Psoas muscle (tissue), 8 donors: ENCODE measurements at places on chromosomes 2 and 18.

GRCh38 chr2:121455446-121455845 is 75.2 kb upstream of the RNU4ATAC start:
- H3K27me3 ChIP-seq, result no peaks in the 10 kb centered on the region
- H3K4me1 ChIP-seq, result no peaks in the 10 kb centered on the region
- H3K27ac ChIP-seq, result no peak overlapping the region
- H3K4me3 ChIP-seq, result no peak overlapping the region
- H3K36me3 ChIP-seq, result peaks cover 6% of the 10 kb centered on the region
- no peak for DNase-seq

GRCh38 chr2:127954857-127955256 is 69.1 kb upstream of the AMMECR1L start:
- no peaks in the 10 kb centered on the region for H3K27me3 ChIP-seq
- peaks cover 19% of the 10 kb centered on the region for H3K4me1 ChIP-seq
- H3K27ac ChIP-seq, result no peak overlapping the region
- no peak for DNase-seq

- no peak overlapping the region for H3K4me3 ChIP-seq
- DNase-seq, result no peak
- no peaks in the 10 kb centered on the region for H3K4me1 ChIP-seq
These were observed 199.8 kb downstream of the KCNJ3 start for GRCh38 chr2:154898269-154898668.

DNA sequence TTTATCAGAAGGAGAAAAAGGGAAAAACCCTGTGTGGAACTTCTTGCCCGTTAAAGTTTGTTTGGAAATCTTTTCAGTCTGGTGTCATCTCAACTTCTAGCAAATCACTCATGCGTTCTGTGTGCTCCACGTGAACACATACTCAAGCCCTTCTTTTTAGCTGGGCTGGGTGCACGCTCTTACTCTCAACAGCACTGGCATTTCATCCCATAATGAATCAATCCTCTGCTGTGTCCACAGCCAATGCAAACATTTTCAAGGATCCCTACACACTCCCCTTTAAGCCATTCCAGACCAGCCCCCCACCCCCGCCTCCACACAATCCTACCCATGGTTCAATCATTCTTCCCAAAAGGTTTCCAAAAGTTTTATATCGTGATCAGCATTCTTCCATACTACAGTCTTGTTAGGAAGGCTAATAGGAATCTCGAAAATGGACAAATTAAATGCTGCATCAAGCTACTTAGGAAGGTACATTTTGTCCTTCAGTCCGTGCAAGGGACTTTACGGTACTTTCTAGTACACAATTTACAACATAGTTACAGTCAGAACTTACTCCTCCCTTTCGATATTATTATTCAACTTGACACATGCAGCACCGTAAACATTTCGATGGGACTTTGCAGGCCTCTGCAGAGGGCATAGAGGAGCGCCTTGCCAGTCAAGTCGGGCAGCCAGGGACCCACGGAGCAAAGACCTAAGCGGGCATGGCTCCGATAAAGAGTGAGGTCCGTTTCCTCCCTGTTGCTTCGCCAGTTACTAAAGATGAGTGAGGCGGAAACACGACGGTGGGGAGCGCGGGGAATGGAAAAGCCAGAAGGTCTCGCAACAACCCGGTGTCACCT is 1.4 kb downstream of the PTGR3 start:
- peaks cover 41% of the 10 kb centered on the region for H3K4me1 ChIP-seq
- peak overlapping the region; percentile 99 for H3K27ac ChIP-seq
- H3K27me3 ChIP-seq, result no peaks in the 10 kb centered on the region
- H3K4me3 ChIP-seq, result peak overlapping the region; percentile 87
- no peak for DNase-seq

GRCh38 chr2:101348883-101349282 is 38.4 kb downstream of the CREG2 start:
- H3K27me3 ChIP-seq, result no peaks in the 10 kb centered on the region
- H3K27ac ChIP-seq, result no peak overlapping the region
- H3K4me1 ChIP-seq, result no peaks in the 10 kb centered on the region

DNA sequence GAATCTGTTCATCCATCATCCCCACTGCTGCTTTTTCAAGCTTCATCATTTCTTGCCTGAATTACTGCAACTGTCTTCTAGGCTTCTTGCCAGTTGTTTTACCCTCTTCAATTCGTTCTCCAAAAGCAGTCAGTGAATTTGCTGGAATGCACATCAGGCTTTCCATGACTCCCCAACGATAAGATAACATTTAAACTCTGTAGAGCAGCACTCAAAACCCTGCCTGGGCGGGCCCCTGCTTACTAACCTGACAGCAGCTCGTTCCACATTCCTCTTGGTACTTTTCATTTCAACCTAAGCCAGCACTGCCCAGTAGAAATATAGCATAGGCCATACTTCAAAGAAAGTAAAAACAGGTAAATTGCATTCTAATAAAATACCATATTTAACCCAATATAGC is 342.9 kb downstream of the SUCLG1 start:
- no peak overlapping the region for H3K4me3 ChIP-seq
- H3K36me3 ChIP-seq, result no peaks in the 10 kb centered on the region
- H3K27me3 ChIP-seq, result no peaks in the 10 kb centered on the region
- no peak for DNase-seq
- H3K27ac ChIP-seq, result no peak overlapping the region

GRCh38 chr18:67615876-67616275 is 99.4 kb upstream of the DSEL start:
- H3K27me3 ChIP-seq, result no peaks in the 10 kb centered on the region
- H3K4me1 ChIP-seq, result no peaks in the 10 kb centered on the region
- no peak overlapping the region for H3K4me3 ChIP-seq
- H3K27ac ChIP-seq, result no peak overlapping the region

DNA sequence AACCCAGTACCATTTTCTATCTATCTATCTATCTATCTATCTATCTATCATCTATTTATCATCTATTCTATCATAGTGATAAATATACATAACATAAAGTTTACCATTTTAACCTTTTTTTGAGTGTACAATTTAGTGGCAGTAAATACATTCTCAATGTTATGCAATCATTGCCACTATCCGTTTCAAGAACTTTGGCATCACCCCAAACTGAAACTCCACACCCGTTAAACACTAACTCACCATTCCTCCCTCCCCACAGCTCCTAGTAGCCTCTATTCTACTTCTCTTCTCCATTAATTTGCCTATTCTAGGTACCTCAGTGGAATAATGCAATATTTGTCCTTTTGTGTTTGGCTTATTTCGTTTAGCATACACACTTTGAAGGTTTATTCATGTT is 82.5 kb upstream of the KCNE4 start:
- no peak overlapping the region for H3K4me3 ChIP-seq
- H3K27me3 ChIP-seq, result no peaks in the 10 kb centered on the region
- no peaks in the 10 kb centered on the region for H3K36me3 ChIP-seq
- H3K27ac ChIP-seq, result no peak overlapping the region
- H3K4me1 ChIP-seq, result peaks cover 3% of the 10 kb centered on the region
- DNase-seq, result no peak

DNA sequence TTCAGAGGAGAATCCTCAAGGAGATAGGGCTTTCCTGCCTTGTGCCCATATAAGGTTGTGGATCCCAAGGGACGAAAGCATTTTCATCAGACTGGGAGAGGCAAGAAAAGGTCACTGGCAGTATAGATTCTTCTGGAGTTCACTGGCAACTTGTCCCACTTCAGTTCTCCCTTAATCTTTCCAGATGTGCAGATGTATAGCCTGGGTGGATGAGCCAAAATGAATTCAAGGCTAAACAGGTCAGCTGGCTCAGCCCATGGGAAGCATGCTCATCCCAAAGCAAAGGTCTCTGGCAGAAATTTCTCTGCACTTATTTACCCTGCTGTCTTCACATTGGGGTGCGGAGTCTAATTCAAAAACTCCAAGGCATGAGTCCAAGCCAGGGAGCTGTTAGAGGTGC is 148.9 kb upstream of the TNP1 start:
- H3K36me3 ChIP-seq, result no peaks in the 10 kb centered on the region
- H3K4me1 ChIP-seq, result peaks cover 10% of the 10 kb centered on the region
- no peak overlapping the region for H3K27ac ChIP-seq
- DNase-seq, result no peak
- no peak overlapping the region for H3K4me3 ChIP-seq

DNA sequence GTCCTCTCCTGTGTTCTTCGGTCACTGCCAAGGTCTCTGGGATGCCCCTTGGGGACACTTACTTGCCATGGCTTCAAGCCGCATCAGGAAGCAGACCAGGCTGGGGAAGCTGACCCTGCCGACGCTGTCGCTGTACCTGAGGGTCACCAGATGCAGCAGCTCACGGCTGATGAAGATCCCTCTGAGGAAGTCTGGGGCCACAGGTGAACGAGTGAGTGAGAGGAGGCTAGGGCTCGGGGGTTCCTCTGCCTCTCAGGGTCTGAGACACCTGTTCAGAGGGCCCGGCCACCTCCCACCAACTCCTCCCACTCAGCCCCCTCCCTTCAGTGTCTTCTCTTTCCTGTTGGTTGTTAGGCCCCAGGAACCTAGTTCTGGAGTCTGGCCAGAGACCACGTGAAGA is 74.9 kb downstream of the CAPN13 start:
- DNase-seq, result no peak
- peaks cover 1% of the 10 kb centered on the region for H3K27me3 ChIP-seq

DNA sequence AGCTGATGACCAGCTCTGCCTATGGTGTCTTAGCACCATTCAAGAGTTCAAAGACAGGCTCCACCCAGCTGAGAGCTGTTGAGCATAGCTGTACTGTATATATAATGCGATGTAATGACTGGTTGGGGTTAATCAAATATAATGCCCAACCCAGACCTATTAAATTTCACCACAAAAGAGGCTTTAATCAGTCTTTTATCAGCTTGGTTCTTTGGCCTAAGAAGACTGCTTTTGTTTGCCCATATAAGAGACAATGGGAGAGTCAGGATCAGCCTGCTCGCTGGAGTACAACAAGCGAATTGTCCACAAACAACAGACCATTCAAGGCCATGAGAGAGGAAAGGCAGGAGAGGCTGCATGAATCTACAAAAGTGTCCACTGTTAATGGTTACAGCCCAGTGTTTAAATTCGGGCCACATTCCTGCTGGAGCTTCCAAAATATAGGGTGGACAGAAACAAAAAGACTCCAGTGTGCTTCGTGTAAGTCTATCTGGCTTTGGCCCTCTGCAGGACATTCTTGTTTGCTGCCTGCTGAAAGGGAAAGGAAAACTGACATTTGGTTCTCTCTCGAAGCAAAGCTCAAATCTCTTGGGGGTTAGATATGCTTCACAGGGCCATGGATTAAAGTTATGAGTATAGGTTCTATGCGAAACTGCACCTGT is 299.0 kb upstream of the FBXO11 start:
- no peaks in the 10 kb centered on the region for H3K4me1 ChIP-seq
- no peak overlapping the region for H3K4me3 ChIP-seq
- DNase-seq, result no peak
- no peaks in the 10 kb centered on the region for H3K27me3 ChIP-seq
- no peaks in the 10 kb centered on the region for H3K36me3 ChIP-seq
- no peak overlapping the region for H3K27ac ChIP-seq

DNA sequence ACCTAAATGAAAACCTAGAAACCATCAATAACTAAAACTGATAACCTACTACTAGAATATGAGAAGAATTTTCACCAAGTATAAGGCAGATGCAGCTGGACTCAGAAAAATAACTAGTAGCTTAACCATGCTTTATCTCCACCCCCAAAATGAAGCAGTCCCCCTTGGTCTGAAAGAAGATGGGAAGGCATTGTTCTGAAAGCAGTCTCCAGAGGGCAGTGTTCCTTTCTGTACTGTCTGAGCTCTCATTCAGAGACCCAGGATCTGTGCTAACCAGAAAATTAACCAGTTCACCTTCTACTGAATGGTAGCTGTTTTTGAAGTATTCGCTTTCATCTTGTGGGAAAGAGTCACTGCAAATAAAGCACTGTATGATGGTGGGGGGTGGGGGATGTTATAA is 273.0 kb downstream of the PDE11A start:
- no peak overlapping the region for H3K4me3 ChIP-seq
- no peaks in the 10 kb centered on the region for H3K27me3 ChIP-seq
- H3K27ac ChIP-seq, result no peak overlapping the region
- no peaks in the 10 kb centered on the region for H3K36me3 ChIP-seq

DNA sequence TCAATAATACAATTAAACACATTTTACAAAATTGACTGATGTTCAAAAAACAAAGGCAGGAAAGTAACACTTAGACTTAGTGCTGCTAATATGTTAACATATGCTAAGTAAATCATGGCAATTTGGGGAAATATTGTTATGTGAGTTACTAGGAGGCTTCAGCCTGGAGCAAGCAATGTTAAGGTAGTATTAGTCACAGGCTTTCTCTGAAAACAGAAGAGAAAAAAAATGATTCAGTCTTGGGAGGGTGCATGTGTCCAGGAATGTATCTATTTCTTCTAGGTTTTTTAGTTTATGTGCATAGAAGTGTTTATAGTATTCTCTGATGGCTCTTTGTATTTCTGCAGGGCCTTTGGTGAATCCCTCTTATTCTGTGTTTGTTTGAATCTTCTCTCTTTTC is 345.8 kb upstream of the TFPI start:
- H3K27me3 ChIP-seq, result no peaks in the 10 kb centered on the region
- no peak overlapping the region for H3K4me3 ChIP-seq
- H3K27ac ChIP-seq, result no peak overlapping the region
- no peaks in the 10 kb centered on the region for H3K36me3 ChIP-seq

DNA sequence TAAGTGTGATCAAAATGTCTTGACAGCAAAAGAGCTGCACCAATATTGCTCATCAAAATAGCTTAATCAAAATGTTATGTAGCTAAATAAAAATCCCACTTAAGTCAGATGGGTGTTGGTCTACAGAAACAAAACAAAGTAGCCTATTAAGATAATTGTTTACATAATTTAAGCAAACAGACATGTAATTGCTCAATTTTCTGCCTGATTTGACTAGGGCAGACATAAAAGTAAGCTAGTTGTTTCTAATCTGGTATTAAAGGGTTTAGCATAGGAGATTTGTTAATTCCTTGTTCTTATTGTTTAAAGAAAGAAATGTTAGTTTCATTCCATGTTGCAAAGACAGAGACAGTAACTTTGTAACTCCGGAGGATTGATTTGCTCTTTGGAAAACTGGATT is 11.5 kb upstream of the FEZ2 start:
- peaks cover 5% of the 10 kb centered on the region for H3K4me1 ChIP-seq
- H3K27me3 ChIP-seq, result no peaks in the 10 kb centered on the region
- H3K36me3 ChIP-seq, result no peaks in the 10 kb centered on the region
- no peak overlapping the region for H3K27ac ChIP-seq
- no peak for DNase-seq

DNA sequence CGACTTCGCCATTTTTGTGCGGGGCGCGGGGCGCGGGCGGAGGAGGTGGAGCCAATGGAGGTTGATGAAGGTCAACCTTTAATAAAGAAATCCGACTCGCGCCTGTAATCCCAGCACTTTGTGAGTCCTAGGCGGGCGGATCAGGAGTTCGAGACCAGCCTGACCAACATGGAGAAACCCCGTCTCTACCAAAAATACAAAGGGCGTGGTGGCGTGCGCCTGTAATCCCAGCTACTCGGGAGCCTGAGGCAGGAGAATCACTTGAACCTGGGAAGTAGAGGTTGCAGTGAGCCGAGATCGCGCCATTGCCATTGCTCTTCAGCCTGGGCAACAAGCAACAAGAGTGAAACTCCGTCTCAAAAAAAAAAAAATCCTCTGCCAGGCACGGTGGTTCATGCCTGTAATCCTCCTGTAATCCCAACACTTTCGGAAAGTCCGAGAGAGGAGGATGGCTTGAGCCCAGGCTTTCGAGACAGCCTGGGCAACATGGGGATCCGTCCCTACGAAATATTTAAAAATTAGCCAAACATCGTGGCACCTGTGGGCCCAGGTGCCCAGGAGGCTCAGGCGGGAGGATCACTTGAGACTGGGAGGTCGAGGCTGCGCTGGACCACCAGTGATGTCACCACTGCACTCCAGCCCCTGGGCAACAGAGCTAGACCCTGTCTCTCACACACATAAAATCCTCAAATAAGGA is 493 bp upstream of the PREB start:
- peak overlapping the region; percentile 94 for H3K27ac ChIP-seq
- no peak for DNase-seq
- H3K36me3 ChIP-seq, result no peaks in the 10 kb centered on the region
- no peaks in the 10 kb centered on the region for H3K27me3 ChIP-seq
